ENCODE measurements at places on chromosomes 1 and 21.

GRCh38 chr1:197912739-197913494 is 4.3 kb upstream of the LHX9 start:
- DNase-seq, result no peak

DNA sequence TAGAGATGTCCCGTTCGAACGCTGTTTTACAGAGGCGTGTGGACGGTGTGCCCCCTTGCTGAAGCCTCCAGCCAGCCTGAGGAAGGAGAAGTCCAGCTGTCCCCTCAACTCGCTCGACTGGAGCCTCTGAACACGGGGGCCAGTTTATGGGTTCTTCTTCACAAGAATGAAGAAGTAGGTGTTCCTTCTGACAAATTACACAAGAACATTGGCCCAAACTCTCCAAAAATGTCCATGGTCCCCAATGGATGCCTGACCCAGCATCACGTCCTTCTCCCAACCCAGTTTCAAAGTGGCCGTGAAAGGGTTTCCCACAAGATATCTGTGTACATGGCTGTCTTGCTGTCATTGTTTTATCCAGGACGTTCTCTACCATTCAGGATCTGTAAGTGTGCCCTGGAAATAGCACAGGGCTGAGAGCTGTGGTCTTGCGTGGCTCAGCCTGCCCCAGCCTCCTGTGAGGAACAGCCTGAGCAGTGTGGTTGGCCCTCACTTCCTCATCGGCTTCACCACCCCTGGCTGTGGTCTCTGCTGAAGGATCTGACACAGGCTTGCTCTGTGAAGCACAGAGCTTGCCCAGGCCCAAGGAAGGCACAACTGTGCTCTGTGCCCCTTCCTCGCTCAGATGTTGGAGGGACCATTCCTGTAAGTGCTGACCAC is 1.0 kb upstream of the S100B start:
- DNase-seq, result no peak

DNA sequence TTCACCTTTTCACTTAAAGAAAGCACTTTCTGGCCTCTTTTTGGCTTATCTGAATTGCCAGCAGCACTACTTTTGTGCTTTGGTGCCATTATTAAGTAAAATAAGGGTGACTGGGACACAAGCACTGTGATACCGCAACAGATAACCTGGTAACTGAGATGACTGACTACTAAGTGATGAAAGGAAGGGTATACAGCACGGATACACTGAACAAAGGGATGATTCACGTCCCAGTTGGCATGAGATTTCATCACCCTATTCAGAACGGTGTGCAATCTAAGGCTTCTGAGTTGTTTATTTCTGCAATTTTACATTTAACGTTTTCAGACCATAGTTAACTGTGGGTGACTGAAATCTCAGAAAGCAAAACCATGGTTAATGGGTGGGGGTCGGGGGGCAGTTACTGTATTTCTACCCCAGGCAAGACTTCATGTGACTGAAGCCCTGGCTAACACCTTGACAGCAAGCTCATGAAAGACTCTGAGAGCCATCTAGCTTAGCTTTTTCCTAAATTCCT is 102.8 kb downstream of the CLIC6 start:
- DNase-seq, result no peak

DNA sequence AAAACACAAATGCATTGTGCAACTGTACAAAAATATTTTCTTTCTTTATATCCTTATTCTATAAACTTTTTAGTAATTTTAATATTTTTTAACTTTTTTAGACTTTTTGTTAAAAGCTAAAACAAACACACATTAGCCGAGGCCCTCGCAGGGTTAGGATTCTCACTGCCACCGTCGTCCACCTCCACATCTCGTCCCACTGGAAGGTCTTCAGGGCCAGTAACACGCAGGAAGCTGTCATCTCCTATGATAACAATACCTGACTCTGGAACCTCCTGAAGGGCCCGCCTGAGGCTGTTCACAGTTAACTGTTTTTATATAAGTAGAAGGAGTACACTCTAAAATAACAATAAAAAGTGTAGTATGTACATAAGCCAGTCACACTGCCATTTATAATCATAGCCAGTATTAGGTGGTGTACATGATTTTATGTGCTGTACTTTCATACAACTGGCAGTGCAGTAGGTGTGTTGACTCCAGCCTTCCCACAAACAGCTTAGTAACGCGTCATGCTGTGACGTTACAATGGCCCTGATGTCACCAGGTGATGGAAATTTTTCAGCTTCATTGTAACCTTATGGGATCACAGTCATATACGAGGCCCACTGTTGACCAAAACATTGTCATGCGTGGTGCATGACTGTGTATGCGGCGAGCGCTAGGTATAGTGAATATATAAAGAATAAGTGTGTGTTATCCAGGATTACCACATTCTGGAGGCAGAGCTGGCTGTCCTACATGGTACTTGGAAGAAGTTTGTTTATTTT is 8.8 kb downstream of the TFF2 start:
- no peak for DNase-seq

DNA sequence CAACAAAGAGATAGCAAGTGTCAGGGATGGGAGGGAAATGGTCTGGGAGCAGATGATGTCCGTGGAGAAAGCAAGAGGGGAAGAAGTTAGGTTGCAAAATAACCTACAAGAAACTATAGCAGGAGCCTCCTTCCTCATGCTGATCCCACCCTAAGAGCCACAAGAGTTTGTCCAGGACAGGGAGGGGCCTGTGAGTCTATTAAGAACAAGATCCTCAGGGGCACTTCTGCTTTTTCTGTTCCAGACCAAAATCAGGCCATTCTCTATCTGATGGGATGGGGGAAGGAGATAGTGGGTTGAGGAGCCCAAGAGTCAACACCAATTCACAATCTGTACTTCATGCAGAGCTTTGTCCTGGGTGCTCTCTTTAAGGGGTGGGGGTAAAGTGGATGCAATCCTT is 7.7 kb upstream of the ATP1A4 start:
- DNase-seq, result no peak

- DNase-seq, result no peak
Measured at GRCh38 chr1:6971048-6971447, 185.8 kb downstream of the CAMTA1 start.

DNA sequence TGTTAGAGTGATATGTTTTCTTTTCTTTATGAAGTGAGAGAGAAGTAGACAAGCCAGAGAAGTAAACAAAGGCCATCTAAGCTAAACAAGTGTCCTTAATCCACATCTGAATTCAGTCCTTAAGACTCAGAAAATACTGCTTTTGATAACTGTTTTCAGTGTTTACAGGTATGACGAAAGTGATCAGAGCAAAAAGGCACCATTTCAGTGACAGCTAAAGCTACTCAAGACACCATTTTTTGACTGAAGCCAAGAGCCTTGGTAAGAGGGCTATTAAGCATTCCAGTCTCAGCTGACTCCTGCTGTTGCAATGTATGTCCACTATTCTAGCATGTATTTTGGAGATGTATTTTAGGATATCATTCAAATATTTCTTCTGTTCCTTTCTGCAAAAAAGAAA is 4.1 kb downstream of the KMO start:
- DNase-seq, result no peak

DNA sequence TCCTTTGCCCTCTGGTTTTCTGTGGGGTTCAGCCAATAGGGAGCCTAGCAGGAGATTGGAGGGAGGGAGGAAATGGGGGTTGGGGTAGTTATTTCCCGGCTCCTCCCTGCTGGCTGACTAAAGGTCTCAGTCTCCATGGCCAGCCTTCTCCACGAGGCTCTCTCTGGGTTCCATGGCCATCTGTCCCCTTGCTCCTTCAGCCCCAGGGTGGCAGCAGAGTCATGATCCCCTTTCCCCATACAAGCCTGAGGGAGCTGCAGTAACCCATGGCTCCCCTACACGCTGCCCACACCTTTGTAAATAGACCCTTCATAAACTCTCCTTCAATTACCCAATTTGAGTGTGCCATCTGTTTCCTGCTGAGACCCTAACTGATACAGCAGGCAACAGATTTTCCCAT is 176.1 kb upstream of the CSF3R start:
- DNase-seq, result no peak

GRCh38 chr21:17789069-17789468 is 30.1 kb downstream of the C21orf91 start:
- no peak for DNase-seq

GRCh38 chr1:244271691-244272308 is 179.9 kb downstream of the ADSS2 start:
- no peak for DNase-seq

DNA sequence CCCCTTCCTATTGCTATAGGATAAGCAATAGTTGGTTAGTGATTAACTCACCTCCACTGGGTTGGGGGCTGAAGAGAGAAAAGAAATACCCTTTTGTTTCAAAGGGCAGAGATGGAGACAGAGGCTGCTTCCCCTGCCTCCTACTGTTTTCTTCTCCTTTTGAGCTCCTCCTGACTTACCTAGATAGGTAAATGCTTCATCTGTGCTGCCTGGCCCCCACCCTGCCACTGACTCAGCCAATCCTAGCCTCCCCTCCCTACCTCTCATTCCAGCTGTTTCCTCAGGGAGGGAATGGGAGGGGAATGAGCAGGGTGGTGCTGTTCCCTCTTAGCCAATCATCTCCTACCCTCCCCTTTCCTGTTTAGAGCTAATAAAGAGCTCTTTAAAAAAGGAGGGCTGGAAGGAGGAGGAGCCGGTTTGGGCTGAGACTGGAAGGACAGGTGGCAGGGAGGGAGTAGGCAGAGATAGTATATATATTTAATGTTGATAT is at the start of gene C1orf116:
TSS of gene C1orf116 (minus strand) at position 229 of the 490 bp plus-strand sequence. CDS start 5,158 bp downstream, outside the sequence.
- DNase-seq, result no peak

- no peak for DNase-seq
Measured at GRCh38 chr1:93801471-93801870, 77.5 kb downstream of the DNTTIP2 start.

GRCh38 chr1:197184190-197184589 is 37.7 kb upstream of the ASPM start:
- no peak for DNase-seq

- no peak for DNase-seq
Measured at GRCh38 chr1:173220157-173220556, 13.0 kb upstream of the TNFSF4 start.

DNA sequence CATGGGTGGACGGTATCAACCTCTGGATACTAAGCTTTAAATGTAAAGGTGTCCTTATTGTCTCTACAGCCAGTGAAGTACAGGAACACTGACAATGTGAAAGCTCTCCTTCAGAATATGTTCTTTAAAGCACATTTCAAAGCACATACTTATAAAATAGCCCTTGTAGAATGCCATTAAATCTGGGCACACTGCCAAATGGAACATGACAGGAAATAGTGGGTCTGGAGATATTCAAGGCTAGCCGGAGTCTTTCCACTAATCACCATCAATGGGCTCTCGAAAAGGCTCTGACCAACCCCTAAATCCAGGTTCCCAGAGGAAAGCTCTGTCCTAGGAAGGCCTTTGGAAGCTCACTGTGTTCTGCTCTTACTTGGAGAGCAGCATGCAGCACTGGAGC is 46.6 kb downstream of the PLD5 start:
- no peak for DNase-seq

DNA sequence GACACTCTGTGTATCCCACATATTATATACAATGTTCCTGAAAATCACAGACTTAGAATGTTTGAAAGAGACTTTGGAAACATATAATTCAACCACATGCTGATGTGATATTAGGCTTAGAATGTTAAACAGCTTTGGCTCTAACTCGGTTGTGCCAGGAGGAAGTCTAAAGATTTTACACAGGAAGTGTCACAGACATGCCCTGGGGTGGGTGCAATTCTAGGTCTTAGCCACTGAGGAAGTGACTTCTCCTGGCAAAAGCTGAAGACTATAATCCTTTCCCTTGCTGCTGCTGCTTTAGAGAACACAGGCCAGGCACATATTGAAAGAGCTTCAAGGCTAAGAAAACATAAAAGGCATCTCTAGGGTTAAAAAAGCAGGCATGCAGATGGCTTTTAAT is 51.0 kb downstream of the RPL5 start:
- DNase-seq, result no peak

DNA sequence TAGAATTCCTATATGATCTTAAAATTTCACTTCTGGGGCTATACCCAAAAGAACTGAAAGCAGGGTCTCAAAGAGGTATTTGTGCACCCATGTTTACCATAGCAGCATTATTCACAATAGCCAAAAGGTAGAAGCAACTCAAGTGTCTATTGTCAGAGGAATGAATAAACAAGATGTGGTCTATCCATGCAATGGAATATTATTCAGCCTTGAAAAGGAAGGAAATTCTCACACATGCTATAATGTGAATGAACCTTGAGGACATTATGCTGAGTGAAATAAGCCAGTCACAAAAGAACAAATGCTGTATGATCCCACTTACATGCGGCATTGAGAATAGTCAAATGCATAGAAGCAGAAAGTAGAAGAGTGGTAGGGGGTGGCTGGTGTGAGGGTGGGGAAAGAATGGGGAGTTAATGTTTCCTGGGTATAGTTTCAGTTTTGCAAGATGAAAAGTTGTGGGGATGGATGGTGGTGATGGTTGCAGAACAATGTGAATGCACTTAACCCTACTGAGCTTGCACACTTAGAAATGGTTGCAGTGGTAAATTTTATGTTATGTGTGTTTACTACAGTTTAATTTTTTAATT is 122.4 kb downstream of the TOMM20 start:
- no peak for DNase-seq

- no peak for DNase-seq
Measured at GRCh38 chr1:116390195-116390594, 17.2 kb downstream of the ATP1A1 start.
